ENCODE measurements at places on chromosomes 7 and 10.

GRCh38 chr10:124748166-124748565 lies 4.0 kb upstream of the FAM53B start:
- DNase-seq: no peak

GRCh38 chr10:102701272-102701671 lies 12.9 kb downstream of the ARL3 start:
- DNase-seq: no peak

- DNase-seq: peak; percentile 94
These were observed 90.2 kb downstream of the DLG5 start for GRCh38 chr10:77836299-77836820.

DNA sequence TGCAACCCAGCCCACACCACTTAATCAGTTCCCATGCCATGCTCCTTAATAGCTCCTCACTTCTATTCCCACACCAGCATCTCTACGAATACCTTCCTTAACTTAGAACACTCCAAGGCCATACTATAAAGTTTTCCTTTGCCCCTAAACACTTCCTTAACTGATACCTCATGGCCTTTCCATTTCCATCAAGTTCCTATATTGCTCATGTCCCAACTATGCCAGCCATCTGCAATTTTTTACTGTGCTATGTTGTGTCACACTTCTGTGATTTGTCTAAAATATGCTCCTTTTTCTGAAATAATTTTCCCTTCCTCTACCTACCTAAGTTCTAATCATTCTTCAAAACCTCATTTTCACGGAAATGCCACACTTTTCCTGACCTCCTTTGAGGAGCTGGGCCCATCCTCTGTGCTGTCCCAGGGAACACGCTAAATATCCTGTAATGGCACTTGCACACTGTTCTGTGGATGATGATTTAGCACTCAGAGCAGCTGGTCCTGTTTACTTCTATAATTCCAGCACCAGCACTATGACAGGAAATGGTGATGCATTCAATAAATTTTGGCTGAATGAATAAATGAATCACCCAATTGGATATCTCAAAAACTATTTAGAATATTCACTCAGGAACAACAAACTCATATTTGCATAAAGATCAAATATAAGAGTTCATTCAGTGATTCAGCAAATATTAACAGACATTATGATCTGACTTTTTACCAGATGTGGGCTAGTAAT lies 266.5 kb upstream of the HGF start:
- no peak for DNase-seq

- DNase-seq: no peak
These were observed 16.2 kb upstream of the INSIG1 start for GRCh38 chr7:155281398-155281969.

- DNase-seq: no peak
These were observed 172.3 kb upstream of the ADCY1 start for GRCh38 chr7:45401851-45402250.

GRCh38 chr7:105000927-105001336 lies 13.1 kb upstream of the KMT2E start:
- no peak for DNase-seq

DNA sequence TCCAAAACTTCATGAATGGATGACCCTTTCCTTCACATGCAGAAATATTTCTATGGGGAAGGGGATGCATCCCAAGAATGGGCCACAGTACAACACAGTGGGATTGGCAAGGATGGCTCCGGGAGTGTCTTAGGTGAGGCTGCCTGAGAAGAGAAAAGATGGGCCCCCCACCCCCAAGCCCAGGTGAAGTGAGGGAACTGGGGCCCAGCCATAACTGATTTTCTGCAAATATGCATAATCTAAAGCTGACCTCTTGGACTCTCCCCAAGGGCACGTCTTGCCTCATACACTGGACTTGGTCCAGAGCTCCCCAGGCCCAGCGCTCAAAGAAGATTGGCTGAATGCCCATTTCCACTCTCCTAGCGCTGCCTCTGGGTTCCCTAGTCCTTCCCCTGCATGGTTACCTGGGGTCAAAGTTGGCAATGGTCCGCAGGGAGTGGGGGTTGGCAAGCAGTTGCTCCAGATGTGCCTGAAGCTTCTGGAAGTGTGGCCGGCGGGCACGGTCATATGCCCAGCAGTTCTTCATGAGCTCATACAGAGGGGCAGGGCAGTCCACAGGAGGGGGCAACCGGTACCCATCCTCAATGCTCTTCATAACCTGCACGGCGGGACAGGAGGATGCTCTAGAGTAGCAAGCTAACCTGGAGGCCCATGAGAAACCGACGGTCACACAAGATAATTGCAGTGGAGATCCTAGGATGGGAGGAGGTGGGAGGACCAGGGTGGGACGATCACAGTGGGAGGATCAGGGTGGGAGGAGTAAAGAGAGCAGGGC lies 12.3 kb downstream of the ZYX start:
- DNase-seq: no peak

- no peak for DNase-seq
These were observed 741.3 kb downstream of the PHTF2 start for GRCh38 chr7:78539825-78540224.

GRCh38 chr7:90804370-90804769 lies 208.2 kb downstream of the CDK14 start:
- no peak for DNase-seq

DNA sequence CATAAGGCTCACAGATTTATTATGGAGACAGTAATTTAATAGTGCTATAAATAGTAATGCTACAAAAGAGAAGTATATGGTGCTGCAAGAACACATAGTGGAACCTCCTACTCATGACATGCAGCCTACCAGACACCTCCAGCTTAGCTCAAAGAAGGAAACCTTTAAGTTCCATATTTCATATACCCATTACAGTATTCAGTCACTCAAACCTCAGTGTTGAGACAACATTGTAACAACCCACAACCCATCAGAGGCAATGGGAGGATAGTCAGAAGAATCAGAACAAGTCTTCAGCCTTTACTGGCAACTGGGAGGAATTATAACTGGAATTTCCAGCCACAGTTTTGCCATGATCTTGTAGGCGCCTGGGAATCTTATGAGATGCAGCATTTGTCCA lies 186.3 kb upstream of the VSTM2A start:
- no peak for DNase-seq

DNA sequence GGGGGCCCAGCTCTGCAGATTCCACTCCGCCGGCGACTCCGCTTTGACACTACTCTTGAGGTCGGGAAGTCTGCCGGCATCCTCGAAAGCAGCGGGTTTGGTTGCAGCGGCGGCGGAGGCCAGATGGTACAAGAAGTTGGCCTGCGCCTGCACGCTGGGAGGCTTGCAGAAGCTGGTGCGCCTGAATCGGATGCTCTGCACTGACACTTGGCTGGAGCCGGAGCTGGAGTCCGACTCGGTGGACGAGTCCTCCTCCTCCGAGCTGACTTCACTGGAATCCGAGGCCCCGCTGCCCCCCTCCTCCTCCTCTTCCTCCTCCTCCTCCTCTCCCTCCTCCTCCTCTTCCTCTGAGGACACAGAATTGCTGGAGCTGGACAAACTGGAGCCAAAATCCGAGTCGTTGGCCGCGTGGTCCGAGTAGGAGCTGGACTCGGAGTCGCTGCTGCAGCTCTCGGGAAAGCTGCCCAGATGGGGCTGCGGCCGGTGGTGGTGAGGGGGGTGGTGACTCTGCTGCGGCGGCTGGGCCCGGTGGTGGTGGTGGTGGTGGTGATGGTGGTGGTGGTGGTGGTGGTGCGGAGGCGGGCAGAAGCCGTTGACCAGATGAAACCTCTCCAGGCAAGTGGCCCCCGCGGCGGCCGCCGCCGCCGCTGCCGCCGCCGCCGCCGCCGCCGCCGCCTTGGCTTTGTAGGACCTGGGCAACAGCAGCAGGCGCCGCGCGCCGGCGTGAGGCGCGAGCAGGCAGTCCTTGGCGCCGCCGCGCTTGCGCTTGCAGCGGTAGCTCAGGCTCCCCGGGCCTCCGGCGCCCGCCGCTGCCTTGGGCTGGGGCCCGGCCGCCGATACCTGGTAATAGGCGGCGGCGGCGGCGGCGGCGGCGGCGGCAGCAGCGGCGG lies 9.0 kb downstream of the SKIDA1 start:
- peak; percentile 51 for DNase-seq

DNA sequence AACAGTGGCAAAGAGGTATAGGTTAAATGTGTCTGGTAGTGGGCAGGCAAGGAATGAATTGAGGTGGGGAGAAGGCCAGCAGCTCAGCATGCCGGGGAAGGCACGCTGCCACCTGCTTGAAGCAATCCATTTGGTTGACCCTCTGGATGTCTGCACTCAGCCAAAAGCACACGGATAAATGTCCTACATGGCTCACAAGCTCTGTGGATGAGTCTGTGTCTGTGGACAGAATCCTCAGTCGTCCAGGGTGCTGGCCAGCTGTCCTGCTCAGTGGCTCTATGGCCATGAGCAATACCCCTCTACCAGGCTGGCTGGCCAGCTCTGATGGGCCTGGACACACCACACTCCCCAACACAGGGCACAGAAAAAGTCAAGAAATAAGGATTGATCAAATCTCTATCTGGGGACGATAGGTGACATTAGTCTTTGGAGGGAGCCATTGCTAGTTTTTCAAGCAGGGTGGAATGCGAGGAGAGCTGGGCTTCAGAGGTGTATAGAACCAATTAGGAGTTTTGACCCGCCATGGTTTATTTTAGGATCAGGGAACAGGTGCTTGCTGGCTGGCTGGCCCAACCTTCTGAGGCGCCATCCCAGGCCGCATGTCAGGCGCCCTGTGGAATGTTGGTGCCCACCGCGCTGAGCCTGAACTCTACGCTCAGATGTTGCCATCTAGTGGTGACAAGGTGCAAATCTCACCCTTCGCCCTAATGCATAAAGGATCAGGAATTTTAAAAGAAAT lies 493.4 kb downstream of the TNS3 start:
- peak; percentile 1 for DNase-seq

- no peak for DNase-seq
These were observed 365.6 kb downstream of the ANKRD7 start for GRCh38 chr7:118590107-118590506.

GRCh38 chr7:38448054-38448453 lies 174.6 kb upstream of the TARP start:
- no peak for DNase-seq

GRCh38 chr7:92784935-92785334 lies 51.4 kb downstream of the CDK6 start:
- no peak for DNase-seq

DNA sequence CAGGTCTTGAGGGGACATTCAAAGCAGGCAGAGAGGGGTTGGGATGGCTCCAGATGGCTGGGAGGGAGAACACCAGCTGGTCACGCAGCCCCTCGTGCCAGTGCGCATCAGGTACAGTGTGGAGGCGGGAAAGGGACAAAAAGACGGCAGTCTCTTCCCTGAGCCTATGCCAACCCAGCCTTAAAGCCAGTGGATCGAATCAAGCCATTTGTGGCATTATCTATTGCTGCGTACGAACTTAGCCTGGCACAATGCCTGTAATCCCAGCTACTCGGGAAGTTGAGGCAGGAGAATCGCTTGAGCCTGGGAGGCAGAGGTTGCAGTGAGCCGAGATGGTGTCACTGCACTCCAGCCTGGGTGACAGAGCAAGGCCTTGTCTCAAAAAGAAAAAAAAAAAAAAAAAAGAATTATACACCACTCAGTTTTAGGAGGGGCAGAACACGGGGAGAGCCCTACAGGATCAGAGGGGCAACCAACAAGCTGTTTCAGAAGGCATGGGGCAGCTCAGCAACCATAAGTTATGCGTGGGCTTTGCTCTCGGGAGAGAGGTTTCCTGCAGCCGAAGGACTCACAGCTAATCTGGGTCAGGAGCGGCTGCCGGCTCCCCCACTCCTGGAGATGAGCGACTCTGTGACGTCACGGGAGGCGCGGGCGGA lies 356 bp upstream of the NDUFB2 start:
- DNase-seq: peak; percentile 87

DNA sequence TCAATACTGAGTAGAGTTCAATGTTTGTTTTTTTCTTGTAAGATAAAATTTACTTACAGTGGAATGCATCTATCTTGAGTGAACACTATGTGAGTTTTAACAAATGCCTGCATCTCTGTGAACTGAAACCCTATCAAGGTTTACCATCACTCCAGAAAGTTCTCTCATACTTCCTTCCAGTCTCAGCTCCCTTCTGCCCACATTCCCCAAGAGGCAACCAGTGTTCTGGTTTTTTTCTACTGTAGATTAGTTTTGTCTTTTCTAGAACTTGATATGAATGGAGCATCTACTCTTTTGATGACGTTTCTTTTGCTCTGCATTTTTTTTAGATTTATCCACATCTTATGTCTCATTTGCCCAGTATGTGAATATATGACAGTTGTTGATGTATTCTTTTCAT lies 17.1 kb downstream of the WIPI2 start:
- DNase-seq: no peak

DNA sequence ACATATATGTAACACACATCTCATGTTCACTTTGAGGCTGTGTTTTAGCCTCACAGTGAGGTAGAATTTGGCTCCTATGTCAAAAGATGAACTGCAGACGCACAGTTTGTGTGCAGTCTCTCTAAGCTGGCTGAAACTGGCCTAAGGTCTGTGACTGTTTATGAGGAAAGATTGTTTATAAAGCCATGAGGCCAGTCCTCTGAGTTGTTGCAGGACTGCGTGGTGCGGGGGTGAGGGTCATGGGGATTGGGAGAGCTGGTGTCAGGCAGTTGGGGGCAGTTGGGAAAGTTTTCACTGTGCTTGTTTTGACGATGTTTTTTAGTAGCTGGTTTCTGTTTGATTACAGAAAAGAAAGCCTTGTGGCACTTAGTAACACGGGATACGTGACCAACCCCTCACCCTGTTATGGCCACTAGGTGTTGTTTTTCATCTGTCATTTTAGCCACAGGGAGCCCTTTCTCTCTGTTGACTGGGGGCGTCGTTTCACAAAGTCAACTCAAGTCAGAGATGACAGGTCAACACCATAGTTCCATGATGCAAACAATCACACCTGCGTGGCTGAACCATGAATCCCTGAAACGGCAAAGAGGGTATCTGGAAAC lies 310.9 kb downstream of the CCDC3 start:
- DNase-seq: no peak

- DNase-seq: peak; percentile 37
These were observed 31.8 kb upstream of the VCL start for GRCh38 chr10:73965890-73966768.

- no peak for DNase-seq
These were observed 600.9 kb upstream of the MKI67 start for GRCh38 chr10:128727114-128727513.

DNA sequence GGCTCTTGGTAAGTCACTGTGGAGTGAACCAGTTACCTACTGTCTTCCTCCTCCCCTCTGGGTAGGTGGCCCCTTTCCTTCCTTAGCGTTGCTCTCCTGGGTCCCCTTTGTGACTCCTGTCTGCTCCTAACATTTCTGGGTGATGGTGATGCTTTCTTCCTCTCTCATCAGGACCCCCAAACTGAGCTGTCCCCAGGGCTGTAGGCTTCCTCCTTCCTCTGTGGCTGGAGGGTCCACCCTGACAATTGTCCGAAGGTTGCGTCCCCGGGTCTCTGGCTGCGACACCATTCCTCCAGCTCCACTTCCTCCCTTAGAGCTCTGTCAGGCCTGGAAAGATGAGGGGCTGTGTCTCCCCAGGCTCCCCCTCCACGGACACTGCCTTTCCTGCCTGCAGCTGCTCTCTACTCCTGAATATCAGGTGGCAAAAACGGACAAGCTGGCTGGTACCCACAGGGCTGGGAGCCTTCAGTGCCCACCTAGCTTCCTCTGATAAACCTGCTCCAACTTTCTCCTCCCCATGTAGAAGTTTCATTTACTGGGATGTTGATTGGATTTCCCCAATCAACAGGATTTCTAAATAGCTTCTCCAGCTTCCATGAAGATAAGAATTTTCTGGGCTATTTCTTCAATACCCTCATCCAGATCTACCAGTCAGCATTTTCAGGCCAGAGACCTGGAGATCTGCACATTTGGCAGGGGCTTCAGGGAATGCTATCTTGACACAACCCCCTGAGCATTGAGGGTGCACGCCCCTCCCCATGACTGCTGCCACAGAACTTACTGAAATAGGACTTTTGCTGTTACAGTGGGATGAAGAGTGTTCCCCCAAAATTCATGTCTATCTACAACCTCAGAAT lies 506.5 kb downstream of the TCERG1L start:
- no peak for DNase-seq
